Brain (organoid and tissue), 16 donors: ENCODE measurements at places on chromosomes 5 and 9. TPM values are rescaled to one million over a fixed set of nuclear protein-coding genes. Genes with fewer than 3 reads are reported as not detected.

DNA sequence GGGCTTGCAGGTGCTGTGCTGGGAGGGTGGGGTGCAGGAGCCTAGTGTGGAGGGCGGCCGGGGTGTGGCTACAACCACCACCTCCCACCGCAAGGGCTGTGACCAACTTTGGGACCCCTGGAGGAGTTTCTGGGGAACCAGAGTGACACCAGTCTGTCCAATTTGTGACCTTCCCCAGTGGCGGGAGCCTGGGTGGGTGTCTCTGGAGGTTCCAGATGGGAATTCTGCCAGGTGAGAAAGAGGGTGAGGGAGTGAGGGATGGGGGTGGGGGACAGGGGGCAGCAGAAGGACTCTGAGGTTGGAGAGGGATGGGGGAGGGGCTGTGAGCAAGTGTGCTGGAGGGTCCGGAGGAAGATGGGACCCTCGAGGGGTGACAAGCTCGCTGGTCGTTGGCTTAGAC, 4.2 kb upstream of the CACNA1B start:
- no peak for DNase-seq

GRCh38 chr5:132774406-132774805, 2.6 kb downstream of the SEPTIN8 start:
- no peak for DNase-seq

DNA sequence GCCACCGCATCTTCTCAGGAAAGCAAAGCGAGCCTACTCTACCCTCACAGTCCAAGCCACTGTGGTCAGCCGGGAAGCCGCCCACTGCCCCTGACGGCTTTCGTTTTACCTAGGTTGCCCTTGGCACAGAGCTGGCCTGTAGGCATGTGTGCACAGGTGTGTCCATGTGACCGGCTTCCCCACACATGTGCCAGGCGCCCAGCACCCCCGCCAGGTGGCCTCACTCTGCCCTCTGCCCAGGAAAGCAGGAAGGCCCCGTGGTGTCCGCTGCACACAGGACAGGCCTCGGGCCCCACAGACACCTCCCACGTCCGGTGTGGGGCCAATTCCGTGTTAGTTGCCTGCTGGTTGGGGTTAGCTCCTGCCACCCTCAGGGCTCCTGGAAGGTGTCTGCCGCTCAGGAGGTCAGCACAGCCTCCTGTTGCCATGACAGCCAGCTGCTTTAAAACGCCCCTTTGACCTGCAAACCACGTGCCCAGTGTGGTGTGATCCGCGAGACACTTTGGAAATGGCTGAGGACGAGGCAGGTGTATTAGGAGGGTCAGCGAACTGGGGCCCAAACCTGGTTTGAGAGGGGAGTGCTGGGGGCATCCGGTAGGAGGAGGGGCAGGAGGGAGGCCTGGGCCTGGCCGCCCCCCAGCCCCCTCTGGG, 28.7 kb downstream of the TPPP start:
- DNase-seq = no peak

DNA sequence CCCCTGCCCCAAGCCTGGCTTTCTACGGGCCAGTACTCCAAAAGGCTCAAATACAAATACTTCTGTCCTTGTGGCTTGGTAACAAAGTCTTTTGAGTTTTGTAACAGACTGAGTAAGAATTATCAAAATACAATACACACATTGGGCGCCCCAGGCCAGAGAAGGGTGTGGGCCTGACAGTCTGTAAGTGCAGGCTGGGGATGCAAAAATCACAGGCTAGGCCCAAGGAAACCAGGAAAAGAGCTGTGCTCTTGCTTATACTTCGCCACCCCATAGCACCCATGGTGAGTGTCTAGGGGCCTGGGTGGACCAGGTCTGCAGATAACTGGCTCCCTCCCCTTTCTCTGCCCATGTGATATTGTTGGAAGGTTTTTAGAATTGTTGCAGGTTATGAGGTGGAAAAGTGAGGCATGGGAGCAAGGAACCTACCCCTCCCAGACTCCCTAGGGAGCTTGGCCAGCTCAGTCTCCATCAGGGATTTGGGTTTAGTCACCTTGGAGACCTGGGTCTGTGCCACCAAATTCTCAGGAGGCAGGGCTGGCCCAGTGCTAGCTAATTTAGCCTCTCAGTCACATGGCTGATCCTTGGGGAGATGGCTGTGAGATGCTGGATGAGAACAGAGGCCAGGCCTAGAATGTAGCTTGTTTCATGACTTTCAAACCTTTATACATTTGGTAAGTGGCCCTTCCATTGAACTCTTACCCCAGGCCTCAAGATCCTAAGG, 72.9 kb downstream of the TARS1 start:
- no peak for DNase-seq

- peak; percentile 61 for DNase-seq
Observed at GRCh38 chr9:136546697-136547501, 1.1 kb upstream of the NOTCH1 start.

The TMC1 gene
- polyA plus RNA-seq = 0.29 TPM

The SLC6A7 gene
- 4.1 TPM for polyA plus RNA-seq

The FOXD4 gene
- not detected for polyA plus RNA-seq
